ENCODE measurements at places on chromosomes 4 and X.

DNA sequence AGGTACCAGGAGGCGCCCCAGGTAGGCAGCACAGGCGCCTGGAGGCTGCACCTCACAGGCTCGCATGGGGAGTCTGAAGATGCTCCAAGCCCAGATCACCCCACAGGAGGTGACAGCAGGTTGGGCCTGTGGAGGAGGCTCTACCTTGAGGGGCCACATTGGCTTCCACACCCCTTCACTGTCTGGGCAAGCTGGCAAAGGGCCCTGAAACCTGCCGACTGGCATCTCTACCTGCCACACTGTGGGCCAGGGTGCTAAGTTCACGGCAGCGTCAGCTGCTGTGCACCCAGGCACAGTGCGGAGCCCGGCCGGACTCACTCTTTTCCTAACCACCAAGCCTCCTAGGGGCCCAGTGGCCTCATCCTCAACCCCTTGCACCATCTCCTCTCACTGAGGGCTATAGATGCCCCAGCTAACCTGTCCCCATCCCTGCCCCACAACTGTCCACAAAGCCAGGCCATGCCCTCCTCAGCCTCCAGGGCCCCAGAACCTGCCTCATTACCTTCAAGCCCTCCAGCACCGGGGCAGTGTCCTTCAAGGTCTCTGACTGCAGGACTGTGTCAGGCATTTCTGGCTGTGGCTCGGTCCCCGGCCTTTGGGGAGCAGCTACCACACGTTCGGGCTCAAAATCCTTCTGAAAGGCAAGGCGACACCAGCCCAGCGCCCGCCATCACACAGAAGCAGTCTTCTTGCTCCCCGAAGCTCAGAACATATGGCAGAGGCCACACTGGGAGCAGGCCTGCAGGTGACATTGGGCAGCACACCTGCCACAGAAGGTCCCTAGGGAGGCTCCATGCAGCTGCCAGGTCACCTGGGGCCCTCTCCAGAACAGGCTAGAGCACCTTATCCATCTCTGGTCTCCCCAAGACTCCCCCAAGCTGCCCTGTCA lies 28.8 kb downstream of the FGFR3 start:
- no peak for DNase-seq

- no peak for DNase-seq
Observed at GRCh38 chr4:73433140-73433539, 2.9 kb upstream of the AFP start.

GRCh38 chr4:133565379-133565778 lies 416.3 kb downstream of the PCDH10 start:
- no peak for DNase-seq

- DNase-seq: no peak
Observed at GRCh38 chrX:16444353-16444752, 205.6 kb upstream of the S100G start.

DNA sequence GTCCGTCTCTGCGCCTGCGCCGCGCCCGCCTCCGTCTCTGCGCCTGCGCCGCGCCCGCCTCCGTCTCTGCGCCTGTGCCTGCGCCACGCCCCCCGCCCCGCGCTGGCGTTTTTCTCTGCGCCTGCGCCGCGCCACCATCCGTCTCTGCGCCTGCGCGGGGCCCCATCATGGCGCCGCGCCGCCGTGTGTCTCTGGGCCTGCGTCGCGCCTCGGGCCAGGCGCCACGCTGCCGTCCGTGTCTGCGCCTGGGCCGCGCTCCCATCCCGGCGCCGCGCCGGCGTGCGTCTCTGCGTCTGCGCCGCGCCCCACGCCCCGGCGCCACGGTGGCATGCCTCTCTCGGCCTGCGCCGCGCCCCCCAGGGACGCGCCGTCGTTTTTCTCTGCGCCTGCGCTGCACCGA lies 51.8 kb upstream of the DUX4 start:
- DNase-seq: peak; percentile 18

DNA sequence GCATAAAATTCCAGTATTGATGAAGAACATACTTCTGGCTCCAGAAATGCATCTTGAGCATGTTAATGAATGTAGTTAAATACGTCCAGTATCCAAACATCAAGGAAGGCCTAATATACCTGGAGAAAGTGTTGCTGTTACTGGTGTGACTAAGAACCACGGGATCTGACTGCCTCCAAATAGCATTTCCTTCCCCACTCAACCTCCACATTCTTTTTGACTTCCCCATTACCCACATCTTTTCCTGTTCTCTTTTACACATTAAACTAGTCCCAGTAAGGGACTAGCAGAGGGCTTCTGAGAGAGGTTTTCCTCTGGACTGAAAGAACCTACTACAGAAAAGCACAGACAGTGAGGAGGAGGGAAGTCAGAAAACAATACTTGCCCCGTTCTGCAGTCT lies 482.8 kb upstream of the HTR2C start:
- no peak for DNase-seq

GRCh38 chrX:101430457-101431078 lies 22.5 kb downstream of the HNRNPH2 start:
- no peak for DNase-seq

GRCh38 chrX:15646031-15646430 lies 18.6 kb downstream of the CLTRN start:
- no peak for DNase-seq

DNA sequence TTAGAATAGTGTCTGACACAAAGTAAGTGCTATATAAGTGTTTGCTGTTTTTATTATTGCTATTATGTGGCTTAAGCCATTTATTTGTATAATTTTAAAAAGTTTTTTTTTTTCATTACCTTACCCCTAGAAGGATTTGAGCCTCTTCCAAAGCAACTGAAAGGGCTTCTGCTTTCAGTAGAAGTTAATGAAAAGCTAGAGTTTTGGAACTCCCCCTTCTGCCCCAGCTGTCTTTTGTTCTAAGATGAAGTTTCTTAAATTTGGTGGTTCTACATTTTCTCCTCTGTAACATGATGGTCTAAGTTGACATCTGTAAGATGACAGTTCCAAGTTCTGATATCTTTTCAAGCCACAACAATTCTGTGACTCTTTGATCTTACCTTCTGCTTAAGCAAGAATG lies 30.3 kb downstream of the FHIP1A start:
- no peak for DNase-seq

GRCh38 chr4:76957004-76957738 lies 7.6 kb downstream of the SEPTIN11 start:
- DNase-seq: no peak

- no peak for DNase-seq
Observed at GRCh38 chr4:7021930-7022664, 21.1 kb upstream of the TADA2B start.

DNA sequence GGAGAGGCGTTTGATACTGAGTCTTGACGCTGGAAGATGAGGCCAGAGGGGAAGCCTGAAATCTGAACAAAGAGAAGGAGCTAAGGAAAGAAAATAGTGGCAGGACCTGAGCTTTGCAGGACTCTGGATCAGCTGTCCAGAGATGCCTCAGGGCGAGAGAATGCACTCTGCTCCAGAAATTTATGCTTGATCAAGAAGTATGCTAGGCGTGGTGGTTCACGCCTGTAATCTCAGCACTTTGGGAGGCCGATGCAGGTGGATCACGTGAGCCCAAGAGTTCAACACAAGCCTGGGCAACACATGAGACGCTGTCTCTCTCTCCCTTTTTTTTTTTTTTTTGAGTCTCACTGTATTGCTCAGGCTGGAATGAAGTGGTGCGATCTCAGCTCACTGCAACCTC lies 1.9 kb downstream of the TRIM75 start:
- no peak for DNase-seq

GRCh38 chrX:69298466-69299140 lies 133.3 kb upstream of the PJA1 start:
- DNase-seq: no peak

- DNase-seq: no peak
Observed at GRCh38 chr4:189050643-189051042, 890.0 kb upstream of the FRG1 start.

DNA sequence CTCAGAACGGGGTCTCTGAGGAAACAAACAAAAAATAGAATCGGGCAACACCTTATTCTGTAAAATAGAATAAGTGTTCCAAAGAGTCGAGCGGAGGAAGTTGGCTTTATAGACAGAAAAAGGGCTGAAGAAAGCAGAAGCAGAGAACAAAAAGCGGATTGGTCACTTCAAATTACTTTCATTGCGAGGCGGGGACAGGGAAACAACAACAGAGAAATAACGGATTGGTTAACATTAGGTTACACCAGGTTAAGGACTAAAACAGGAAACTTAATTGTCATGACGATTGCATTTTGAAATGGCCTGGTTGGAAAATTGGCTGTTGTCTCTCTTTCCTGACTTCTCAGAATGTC lies 433 bp upstream of the COQ2 start:
- DNase-seq: no peak

- no peak for DNase-seq
Observed at GRCh38 chrX:43643201-43643600, 12.9 kb upstream of the MAOA start.

- no peak for DNase-seq
Observed at GRCh38 chrX:139559383-139560042, 29.0 kb downstream of the F9 start.

- DNase-seq: no peak
Observed at GRCh38 chr4:175656649-175657048, 155.4 kb downstream of the GPM6A start.

GRCh38 chrX:21374994-21375707 lies 933 bp downstream of the CNKSR2 start:
- DNase-seq: no peak

- DNase-seq: no peak
Observed at GRCh38 chr4:15234116-15234855, 193.5 kb upstream of the C1QTNF7 start.

DNA sequence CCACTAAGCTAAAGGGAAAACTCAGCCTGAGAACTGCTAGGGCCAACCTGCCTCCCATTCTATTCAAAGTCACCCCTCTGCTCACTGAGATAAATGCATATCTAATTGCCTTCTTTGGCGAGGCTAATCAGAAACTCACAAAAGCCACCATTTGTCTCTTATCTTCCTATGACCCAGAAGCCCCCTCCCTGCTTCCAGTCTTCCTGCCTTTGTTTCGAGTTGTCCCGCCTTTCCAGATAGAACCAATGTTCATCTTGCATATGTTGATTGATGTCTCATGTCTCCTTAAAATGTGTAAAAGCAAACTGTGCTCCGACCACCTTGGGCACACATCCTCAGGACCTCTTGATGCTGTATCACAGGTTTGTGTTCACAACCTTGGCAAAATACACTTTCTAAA lies 459.8 kb downstream of the FSTL5 start:
- DNase-seq: no peak

- no peak for DNase-seq
Observed at GRCh38 chrX:133555782-133556458, 140.6 kb upstream of the GPC4 start.

- DNase-seq: peak; percentile 20
Observed at GRCh38 chr4:170853422-170854021, 763.8 kb upstream of the AADAT start.

DNA sequence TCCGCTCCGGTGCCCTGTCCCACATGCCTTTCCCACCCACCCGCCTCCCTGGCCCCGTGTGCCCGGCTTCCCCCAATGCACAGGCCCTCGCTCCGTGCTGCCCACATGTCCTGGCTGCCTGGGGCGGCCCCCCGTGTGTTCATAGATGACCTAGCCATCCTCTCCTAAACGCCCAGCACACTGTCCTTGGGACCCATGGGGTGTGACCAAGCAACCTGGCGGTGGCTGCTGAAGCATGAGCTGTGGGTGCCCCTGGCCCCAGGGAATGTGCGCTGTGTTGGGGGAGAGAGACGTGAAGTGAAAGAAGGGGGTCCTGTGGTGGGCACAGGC lies 28.3 kb downstream of the MAEA start:
- peak; percentile 13 for DNase-seq

DNA sequence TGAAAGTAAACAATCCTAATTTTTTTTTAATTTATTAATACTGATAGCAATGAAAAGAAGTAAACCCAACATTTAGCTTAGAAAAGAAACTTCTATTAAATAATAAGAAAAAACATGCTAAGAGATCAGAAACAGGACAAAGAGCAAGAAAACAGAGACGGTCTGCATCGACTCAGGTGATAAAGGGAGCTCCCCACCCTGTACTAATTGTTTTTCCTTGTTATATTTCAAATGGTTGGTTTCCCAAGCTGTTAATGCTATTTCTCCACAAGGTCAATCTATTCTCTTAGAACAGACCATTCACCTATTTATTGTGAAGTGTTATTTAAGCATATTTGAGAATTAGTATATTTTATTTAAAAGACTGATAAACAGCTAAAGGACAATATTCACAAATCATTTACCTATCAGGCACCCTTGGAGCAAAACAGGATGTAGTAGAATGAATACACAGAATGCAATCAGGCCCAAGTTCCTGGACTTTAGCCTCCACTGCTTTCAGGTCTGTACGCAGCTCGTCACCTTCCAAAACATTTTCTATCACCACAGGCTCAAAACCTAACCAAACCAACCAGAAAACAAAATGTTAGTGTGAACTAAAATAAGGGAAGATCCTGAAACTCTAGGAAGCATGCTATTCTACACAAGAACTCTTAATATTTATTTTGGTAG lies 5.5 kb downstream of the SEPSECS start:
- no peak for DNase-seq

GRCh38 chrX:155028129-155028528 lies 1.5 kb downstream of the FUNDC2 start:
- DNase-seq: no peak

GRCh38 chr4:19913650-19914049 lies 338.1 kb upstream of the SLIT2 start:
- no peak for DNase-seq
